ENCODE measurements at places on chromosomes 4 and X.

GRCh38 chrX:110162867-110163266 is 155.0 kb downstream of the AMMECR1 start:
- DNase-seq: no peak

DNA sequence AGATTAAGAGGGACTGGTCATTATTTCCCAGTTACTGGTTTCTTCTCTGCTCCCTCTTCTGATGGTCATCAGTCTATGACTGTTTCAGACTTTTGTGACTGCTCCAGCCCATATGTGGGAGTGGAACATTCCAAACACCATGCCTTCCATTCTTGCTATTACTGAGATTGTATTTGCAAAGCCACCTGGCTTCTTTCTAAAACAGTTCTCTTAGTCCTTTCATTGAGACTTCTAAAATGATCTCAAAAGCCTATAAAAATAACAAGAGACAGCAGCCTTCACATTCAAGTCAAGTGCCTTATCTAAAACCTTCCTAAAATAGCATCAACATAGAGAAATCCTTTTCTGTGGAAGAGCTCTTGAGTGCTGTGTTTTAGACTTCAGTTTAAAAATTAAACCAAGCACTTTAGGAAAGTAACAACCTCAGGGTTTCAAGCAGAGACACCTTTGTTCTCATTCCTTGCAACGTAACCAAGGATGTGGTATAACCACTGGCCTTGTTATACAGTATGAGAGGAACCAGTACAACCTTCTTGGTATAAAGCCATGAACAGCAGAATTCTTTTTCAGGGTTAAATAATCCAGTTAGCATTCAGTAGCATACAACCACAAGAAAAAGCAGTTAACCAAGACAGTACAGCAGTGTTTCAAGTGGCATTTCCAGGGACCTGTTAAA is 97.1 kb downstream of the NFKB1 start:
- DNase-seq: peak; percentile 37

- peak; percentile 20 for DNase-seq
These were observed 106.8 kb upstream of the NKX1-1 start for GRCh38 chr4:1512738-1513660.

DNA sequence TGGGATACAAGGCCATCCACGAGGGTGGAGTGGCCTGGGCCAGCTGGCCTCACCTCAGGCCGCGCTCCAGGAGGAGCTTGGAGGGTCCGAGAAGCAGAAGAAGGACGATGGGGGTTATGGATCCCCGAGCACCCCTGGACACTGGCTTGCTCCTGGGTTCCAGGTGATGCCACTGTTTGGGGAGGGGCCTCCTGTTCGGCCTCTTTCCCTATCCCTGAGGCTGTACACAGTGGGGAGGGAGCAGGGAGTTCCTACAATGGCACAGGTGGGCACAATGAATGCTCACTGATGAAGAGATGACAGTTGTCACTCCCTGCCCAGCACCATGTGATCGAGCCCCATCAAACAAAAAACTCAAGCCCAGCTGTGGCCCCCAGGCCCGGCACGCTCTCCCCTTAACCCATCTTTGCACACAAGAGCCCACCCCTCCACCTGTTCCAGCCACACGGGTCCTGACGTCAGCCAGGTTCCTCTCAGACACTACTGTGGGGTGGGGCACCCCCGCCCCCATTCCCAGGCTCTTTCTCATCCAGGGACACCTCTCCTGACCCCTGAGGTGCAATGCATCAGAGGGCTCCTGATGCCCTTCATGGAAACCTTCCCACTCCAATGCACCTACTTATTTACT is 70.3 kb downstream of the WFS1 start:
- no peak for DNase-seq

GRCh38 chrX:119087121-119087520 is 14.3 kb downstream of the CT47C1 start:
- no peak for DNase-seq

- peak; percentile 80 for DNase-seq
These were observed 392.5 kb downstream of the BCOR start for GRCh38 chrX:39705290-39705689.

DNA sequence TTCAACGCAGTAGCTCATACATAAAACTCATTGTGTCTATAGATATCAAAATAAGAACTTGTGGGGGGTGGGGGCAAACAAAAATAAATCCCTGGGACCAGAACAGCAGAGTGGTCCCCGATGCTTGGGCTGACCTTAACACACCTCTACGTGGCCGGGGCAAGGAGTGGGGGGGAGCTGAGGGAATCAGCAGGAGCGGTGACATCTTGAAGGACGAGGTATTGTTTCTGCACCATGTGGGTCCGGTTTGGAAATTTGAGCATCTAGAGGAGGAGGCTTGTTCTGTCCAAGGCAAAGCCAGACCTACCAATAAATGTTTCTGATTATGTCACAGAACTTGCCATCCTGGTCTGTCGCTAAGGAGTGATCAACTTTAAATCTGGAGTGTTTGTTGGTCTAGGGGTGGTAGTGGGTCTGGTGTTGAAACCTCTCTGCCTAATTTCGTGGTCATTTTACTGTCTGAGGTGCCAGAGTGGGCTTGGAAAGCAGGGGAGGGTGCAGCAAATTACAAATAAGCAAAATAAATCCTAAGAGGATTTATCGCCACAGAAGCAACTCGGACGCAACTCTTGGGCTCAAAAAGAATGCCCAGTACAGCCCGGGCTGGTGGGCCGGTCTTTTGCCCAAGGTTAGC is 774 bp upstream of the RAPGEF2 start:
- no peak for DNase-seq

DNA sequence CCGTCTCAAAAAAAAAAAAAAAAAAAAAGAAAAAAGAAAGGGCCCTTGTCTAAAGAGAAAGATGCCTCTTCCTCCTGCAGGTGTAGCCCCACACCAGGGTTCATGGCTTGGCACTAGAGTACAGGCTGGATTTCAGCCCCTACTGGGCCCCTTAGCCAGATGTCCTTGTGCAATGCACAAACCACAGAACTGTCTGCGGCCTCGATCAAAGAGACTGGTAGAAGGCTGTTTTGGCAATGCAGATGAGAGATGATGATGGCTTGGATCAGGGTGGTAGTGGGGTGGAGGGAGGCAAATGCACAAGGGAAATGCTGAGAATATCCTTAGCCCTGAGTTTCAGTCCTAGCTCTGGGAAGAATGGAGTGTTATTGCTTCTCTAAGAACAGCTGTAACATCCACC is 26.5 kb upstream of the TSR2 start:
- DNase-seq: no peak

GRCh38 chrX:18920079-18920478 is 63.8 kb downstream of the PHKA2 start:
- no peak for DNase-seq

GRCh38 chr4:119498527-119498926 is 130.1 kb downstream of the PDE5A start:
- no peak for DNase-seq

DNA sequence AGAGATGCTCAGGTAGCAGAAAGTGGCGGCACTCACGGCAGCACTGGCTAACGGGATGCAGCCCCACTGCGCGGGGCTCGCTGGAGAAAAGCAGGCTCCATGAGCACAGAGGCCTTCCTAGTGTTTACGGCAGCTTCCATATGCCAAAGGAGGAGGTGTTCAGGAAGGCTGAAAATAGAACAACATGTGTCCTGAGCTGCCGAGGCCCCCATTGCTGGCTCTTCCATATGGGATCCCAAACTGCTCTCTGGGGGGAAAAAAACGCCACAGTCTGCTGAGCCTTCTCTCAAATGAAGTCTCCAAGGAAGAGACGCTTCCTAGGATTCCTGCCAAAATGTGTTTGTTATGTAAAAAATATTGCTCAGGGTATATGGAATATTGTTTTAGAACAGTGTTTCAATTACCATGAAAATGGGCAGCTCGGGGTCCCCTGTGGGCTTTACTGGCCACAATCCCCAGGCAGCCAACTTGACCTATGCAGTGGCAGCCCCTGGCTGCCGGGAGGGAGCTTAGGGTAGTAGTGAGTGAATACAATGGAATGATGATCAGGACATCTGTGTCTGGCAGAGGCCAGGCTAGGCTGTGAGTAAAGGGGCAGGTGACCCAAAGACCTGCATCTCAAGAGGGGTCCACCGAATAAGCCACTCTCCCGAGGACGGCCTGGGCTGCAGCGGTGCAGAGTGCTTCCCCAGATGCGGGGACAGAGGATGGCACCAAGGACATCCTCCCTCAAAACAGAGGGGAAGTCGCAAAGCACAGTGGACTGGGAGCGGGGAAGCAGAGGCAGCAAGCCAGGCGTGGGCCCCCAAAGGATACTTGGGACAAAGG is 170.1 kb downstream of the AFAP1 start:
- DNase-seq: no peak

- peak; percentile 67 for DNase-seq
These were observed 40.5 kb downstream of the ANXA5 start for GRCh38 chr4:121656269-121656641.

DNA sequence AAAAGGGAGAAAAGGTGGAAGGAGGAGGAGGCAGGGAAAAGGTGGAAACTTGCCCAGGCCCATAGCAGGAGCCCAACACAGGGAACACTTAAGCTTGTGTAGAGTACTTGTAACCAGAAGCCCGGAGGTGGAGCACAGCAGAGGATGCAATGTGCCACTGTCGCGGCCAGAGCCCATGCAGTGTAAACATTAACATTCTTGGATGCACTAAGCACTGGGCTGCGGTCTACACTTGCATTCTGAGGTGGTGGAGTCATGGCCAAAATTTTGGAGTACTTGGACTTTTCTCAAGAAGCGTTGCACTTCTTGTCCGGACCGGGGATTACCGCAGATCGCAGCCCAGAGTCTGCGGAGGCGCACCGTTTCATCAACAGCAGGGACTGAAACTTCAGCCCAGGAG is 4.5 kb upstream of the RHOXF1 start:
- DNase-seq: peak; percentile 0

DNA sequence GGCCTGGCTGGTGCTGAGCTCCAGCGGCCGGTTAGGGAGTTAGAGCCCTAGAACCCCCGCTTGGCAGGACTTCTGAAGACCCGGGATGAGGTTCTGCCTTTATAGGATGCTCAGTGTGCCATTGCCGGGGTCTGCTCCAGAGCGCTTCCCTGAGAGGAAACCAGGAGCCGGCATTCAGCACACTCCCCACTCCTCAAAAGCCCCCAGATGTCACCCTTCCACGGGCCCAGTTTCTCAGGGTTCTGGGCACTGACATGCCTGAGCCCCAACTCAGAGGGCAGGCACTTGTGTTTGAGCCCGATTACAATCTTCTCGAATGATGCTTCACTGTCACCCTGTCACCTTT is 6.5 kb downstream of the NKX3-2 start:
- no peak for DNase-seq

DNA sequence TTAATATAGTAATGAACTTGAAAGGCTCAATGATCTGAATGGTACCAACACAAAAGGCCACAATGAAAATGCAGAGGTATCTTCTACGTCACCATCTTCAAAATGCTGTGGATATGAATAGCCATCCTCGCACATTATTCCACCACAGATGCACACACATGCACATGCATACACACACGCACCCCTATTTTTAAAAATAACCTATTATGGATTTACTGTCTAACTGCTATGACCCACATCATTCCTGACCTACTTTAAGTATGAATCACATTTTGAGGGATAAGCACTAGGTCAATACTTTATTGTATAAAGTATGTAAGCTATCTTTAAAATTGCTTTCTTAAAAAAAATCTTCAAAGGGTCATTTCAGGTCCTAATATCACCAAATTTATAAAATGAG is 24.4 kb upstream of the CORIN start:
- DNase-seq: peak; percentile 90

DNA sequence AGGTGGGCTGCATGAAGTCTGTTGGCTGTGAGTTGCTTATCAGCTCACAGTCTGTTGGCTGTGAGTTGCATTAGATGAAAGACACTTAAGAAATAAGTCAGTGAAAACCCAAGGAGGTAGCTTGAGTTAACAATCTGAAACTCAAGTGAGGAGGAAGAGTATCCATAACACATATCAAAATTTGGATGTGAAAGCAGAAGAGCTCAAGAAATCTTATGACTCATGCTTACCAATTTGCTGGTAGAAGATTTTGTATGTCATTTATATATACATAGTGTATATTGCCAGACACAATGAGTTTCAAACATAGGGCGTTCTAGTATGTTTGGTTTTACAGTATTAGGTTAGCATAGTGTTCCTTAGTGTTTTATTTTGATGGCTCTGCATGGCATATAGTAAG is 107.4 kb downstream of the DDIT4L start:
- DNase-seq: no peak

DNA sequence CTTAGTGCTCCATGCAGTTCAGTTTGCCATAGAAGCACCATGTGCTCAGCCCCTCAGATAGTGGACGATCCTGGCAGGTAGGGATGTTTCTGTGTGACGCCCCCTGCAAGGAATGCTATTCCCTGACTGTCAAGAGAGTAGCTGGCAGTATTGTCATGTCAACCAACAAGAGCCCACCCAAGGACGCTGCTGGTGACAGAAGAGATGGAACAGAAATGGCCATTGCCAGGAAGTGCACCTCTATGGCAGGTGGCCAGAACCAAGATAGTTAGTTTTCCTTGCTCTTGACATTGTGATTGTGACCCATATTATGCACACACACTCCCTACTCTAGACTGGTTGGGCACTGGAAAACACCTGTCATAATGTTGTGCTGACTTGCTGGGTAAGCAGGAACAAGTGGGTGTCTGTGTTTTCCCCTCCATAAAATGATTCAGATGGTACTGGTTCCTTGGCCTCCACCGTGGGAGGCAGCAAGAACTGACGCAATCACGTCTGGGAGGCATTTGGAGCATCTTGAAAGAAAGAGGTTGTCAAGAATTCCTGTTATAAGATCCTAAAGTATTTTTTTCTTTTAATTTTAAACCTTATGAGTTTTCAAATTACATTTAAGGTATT is 507.9 kb downstream of the MID1IP1 start:
- DNase-seq: peak; percentile 3

GRCh38 chr4:95124906-95125504 is 367.2 kb downstream of the BMPR1B start:
- DNase-seq: peak; percentile 77

- DNase-seq: peak; percentile 1
These were observed 1065.7 kb upstream of the FTHL17 start for GRCh38 chrX:32137525-32137924.

DNA sequence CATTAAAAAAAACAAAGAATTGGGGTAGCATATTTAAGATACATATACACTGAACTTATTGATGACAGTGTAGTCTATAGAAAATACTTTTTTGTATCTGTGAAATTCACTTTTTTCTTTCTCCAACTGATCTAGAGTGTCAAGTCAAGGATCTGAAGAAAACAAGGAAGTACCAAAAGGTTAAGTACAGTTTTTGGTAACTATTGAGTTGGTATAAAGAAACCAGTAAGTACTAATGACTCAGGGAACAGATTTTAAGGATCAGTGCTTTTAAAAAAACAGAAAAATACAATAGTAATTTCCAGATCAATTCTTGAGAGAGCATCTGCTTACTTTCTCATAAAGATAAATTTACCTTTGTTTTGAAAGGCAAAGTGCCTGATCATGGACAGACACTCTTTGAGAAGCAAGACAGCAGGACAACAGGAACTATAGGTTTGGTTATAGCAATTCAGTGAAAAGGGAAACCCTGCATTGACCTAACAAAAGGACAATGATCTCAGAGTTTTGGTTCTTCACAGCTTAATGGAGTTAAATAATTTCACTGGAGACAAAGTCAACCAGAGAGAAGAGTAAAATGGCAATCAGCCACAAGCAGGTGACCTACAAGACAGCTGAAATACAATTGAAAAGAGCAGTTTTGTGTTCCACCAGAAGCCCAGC is 23.4 kb downstream of the TRMT10A start:
- DNase-seq: no peak

GRCh38 chr4:53841711-53842110 is 222.7 kb downstream of the CHIC2 start:
- no peak for DNase-seq

- DNase-seq: no peak
These were observed 301.6 kb downstream of the ARHGAP24 start for GRCh38 chr4:85776579-85776978.

Data from fibroblast of skin of back (primary cell).